Activated T-cell treated with anti-CD3 and anti-CD28 coated beads, Interleukin-2, amount 50 U/mL, for 4 hours (primary cell): ENCODE measurements at places on chromosomes 11 and 22.

- no peak for DNase-seq
Measured at GRCh38 chr11:125618383-125618782, 6.6 kb upstream of the CHEK1 start.

GRCh38 chr11:84468235-84468634, 1158.9 kb downstream of the DLG2 start:
- no peak for DNase-seq

DNA sequence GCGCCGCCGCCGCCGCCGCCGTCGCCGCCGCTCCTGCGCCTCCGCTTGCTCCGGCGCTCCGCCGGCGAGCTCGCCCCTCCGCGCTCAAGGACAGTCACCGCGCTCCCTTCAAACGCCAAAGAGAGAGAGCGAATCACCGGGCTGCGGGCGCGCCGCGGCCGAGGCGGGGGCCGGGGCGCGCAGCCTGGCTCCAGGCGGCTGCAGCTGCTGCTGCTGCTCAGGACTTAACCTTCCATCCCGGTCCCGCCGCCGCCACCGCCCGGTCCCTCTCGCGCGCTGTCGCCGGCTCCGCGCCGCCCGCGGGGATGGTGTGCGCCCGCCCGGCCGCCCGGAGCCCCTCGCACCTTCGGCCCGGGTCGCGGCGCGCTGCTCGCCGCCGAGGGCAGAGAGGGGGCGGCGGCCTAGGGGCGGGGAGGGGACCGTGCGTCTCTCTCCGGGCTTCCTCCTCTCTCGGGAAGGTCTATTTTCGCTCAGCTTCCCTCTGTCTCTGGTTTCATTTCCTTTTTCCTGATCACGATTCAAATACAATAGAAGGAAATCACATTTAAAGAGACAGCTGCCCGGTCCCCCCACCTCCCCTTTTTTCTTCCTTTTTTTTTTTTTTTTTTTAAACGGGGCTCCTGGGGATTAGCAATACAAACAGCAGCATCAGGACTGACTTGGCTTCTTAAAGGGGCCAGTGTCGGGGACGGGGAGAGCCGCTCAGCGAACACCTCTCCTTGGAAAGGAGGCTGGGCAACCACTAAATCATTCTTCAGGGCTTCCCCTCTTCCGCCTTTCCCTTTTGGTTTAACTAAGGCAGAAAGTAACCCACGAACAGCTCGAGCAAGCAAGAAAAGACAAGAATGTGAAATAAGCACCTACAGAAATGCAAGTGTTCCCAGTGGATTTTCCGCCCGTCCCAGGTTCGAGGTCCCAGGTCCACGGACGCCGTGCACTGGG, 22.1 kb downstream of the LMO2 start:
- DNase-seq, result no peak

DNA sequence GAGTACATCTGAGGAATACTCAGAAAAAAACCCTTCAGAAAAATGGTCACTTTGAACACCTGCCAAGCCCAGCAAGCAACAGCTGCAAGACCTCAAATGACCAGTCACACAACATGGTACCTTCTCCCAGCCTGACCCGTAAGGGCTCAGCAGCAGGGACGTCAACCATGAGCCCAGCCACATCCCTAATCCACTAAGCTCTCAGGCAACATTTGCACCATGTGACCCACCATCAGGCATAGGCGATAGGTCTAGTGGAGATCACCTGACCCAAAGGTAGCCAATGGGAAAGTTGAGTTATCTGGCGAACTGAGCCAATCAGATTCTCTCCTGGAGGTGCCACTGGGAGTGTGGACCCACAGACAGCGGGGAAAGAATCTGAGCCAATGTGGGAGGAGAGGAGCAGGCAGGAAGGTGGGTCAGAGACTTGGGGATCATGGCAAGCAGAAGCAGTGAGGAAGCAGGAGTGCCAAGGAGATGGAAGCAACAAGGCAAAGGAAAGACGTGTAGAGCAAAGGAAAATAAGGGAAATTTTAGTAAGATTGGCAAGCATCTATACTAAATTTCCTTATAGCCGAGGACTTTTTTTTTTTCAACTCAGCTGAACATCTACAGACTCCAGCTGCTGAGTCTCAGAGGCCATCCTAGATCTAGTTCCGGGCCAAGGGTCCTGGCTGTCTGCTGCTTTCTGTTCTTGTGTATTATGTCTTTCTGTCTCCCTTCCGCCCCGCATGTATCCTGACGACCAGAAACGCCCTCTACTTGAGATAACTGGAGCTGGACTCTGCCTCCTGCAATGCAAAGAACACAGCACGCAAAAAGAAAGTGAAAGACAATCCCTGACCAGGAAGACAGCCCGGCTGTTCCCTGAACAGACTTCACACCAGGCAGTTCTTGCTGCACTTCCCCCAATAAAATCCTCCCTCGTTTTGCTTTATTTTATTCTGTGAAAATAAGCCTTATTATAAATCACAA, 11.0 kb upstream of the PLAAT2 start:
- DNase-seq, result peak; percentile 15

GRCh38 chr11:45100339-45100738, 46.1 kb upstream of the PRDM11 start:
- DNase-seq, result no peak

GRCh38 chr22:36522662-36523061, 6.3 kb downstream of the EIF3D start:
- DNase-seq, result no peak

DNA sequence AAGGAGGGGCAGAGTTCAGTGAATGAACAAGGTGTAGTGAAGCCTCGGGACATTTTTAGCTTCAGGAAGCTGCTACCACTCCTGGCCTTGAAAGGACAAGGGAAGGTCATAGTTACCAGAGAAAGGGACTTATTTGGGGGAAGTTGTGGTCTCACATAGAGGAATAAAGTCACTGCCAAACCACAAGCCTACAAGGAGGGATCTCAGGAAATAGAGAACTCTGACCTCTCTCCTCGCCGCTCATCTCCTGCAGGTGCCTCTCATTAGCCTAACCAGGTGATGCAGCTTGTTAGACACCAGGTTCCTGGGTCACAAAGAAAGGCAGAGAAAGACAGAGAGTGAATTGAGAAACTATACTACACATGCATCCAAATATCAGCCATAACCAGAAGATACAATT, 14.3 kb upstream of the TOLLIP start:
- DNase-seq, result no peak

DNA sequence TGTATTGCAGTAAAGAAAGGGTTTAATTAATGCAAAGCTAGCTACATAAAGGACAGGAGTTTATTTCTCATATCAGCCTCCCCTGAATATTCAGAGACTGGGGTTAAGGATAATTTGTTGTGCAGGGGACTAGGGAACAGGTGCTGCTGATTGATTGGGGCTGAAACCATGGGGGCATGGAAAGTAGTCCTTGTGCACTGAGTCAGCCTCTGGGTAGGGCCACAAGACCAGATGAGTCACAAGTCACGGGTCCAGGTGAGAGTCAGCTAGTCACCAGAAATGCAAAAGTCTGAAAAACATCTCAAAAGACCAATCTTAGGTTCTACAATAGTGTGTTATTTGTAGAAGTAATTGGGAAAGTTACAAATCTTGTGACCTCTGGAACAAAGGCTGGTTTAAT, 32.9 kb upstream of the SYT13 start:
- no peak for DNase-seq

DNA sequence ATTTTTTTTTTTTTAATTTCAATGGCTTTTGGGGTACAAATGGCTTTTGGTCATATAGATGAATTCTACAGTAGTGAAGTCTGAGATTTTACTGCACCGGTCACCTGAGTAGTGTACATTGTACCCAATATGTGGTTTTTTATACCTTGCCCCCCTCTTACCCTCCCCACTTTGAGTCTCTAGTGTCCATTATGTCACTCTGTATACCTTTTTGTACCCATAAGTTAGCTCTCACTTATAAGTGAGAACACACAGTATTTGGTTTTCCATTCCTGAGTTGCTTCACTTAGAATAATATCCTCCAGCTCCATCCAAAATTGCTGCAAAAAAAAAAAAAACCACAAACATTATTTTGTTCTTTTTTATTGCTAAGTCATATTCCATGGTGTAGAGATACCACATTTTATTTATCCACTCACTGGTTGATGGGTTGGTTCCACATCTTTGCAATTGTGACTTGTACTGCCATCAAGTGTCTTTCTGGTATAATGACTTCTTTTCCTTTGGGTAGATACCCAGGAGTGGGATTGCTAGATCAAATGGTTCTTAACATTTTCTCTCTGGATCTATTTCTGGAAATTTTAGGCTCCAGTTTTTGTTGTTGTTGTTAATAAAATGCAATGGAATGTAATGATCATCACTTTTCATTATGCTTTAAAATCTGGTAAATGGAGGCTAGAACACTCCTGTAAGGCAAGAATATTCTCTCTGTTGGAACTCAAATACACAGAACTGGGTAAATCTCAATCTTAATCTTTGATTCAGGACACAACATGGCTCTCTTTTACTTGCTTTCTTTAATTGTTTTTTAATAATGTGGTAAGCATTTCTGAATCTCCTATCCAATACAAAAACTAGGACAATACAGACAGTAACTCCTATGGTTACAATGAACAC, 10.3 kb downstream of the NEAT1 start:
- no peak for DNase-seq

- DNase-seq, result no peak
Measured at GRCh38 chr22:35863432-35863831, 145.8 kb downstream of the APOL5 start.

DNA sequence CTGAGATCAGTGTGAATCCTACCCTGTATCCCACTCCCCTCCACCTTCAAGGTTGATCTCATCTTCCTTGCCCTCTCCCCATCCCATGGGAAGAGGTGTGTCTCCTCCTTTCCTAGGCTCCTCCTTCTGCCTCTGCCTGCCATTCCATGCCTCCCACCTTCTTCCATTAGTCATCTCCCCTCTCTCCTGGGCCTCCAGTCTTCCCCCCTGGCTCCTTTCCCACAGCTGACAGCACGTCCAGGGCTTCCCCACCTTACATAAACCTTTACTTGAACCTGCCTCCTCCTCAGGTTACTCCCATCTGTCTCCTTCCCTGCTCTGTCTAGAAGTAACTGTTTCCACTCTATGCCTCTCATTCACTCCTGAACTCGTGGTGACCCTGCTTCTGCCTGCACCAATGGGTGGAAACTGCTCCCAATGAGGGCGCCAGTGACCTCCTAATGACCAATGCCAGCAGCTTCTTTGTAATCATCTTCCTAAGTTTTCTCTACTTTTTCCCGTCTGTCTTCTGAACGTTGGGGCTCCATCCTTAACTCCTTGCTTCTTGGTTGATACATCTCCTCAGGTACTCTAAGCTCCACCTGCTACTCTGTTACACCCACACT, 266.9 kb upstream of the NARS2 start:
- DNase-seq, result no peak
